Left lobe of liver (tissue), 2 donors: ENCODE measurements at places on chromosomes 4 and X. TPM values are rescaled to one million over a fixed set of nuclear protein-coding genes. Genes with fewer than 3 reads are reported as not detected.

Gene GAB3
- total RNA-seq = 0.73 TPM

Gene ARHGAP10
- total RNA-seq = 8.0 TPM

Gene BCOR
- 10.5 TPM for total RNA-seq

Gene CXCL13
- 52.3 TPM for total RNA-seq

Gene SLC4A4
- 24.6 TPM for total RNA-seq

Gene TACR3
- total RNA-seq = not detected

Gene MXRA5
- total RNA-seq = 0.91 TPM

Gene MOB1B
- 6.0 TPM for total RNA-seq

Gene UTP3
- 11.5 TPM for total RNA-seq

Gene XG
- not detected for total RNA-seq

Gene SLC6A8
- 3.2 TPM for total RNA-seq

Gene MECP2
- total RNA-seq = 13.9 TPM
